Naive B cell (primary cell): ENCODE measurements at places on chromosomes 7 and 10.

DNA sequence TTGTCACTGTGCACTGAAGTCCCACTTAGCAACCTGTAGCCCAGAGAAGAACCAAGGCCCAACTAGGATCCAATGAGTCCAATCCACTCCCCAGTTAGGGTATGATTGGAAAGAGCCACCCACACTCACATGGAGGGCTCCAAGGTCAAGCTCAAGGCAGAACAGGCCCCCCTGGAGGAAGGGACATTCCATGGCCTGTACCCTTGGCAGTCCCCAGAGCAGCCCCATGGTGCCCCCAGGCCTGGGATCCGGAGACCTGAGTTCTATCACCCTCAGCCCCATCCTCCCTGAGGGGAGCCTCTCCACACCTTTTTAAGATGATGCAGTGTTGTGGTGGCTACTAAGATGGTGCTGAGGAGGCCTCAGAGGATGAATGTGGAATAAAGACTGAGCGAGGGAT is 231.4 kb downstream of the GRID1 start:
- no peak for DNase-seq

GRCh38 chr7:1644341-1645070 is 25.6 kb upstream of the ELFN1 start:
- DNase-seq, result no peak

GRCh38 chr10:119216127-119216526 is 8.8 kb downstream of the GRK5 start:
- no peak for DNase-seq

DNA sequence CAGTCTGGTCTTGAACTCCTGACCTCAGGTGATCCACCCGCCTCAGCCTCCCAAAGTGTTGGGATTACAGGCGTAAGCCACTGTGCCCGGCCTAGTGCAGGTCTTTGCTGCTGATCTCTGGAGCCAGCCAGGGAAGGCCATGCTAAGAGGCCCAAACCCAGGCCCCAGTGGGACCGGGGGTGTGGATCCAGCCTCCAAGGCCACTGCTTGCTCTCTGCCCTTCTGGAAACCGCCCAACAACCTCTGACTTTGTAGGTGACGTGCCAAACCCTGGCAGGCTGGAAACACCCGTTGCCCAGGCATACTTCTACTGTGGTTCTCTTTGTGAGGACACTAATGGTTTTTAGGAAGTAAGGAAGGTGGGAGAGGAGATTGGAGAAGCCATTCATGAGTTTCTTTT is 83.5 kb upstream of the GNA12 start:
- no peak for DNase-seq

DNA sequence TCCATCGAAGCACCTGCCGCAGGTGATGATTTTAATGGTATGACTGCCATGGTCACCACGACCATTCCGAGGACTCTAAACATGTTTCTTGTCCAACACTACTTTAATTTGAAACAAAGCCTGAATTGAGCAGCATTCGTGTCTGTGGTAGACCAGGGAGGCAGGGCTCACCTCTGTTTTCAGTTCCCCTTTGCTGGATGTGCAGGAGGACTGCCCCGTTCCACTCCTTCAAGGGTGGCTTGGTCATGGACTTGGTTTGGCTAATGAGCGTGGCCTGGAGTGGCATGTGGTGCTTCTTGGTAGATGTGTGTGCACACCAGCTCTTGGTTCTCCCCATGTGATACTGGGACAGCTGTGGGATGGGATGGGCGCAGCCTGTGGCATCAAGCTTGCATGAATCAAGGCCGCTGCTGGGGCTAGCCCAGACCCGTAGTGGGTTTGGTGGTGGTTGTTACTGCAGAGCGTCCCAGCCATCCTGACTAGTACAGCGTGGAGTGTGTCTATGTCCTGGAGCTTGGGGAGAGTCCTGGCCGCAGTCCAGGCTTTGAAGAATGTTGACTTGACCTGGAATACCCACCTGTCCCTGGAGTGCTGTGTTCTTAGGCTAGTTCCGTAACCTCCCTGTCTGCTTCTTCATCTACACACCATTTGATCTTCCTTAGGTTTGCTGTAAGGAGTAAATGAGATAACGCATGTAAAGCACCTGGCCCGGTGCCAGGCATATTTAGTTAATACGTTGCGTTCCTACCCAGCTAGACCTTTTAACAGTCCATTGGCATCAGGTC is 34.8 kb downstream of the MGMT start:
- DNase-seq, result peak; percentile 17

DNA sequence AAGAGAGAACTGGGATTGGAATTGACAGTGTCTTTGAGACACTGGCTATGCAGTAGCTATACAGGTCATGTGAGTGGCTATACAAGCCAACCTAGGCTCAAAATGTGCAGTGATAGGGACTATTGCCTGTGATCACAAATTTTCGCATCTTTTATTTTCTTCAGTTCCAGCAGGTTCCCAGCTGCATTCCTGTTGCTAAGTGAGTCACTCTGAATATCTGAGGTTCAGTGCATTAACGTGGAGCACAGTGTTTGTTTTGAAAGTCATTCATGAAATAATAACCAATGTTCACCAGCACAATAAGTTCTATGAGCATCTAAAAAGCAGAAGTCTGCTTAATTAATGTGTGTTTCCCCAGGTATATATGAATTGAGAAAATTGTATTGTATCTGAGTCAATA is 1236.0 kb upstream of the CELF2 start:
- no peak for DNase-seq

GRCh38 chr10:224571-224970 is 89.3 kb downstream of the ZMYND11 start:
- no peak for DNase-seq

- no peak for DNase-seq
These were observed 312.7 kb upstream of the IGFBP3 start for GRCh38 chr7:46233585-46234329.

GRCh38 chr7:6153646-6154541 is 118.5 kb downstream of the CYTH3 start:
- no peak for DNase-seq

GRCh38 chr10:1054684-1055083 is 1.5 kb upstream of the WDR37 start:
- no peak for DNase-seq
